Activated naive CD4-positive, alpha-beta T cell (primary cell): ENCODE measurements at places on chromosomes 12 and 14.

DNA sequence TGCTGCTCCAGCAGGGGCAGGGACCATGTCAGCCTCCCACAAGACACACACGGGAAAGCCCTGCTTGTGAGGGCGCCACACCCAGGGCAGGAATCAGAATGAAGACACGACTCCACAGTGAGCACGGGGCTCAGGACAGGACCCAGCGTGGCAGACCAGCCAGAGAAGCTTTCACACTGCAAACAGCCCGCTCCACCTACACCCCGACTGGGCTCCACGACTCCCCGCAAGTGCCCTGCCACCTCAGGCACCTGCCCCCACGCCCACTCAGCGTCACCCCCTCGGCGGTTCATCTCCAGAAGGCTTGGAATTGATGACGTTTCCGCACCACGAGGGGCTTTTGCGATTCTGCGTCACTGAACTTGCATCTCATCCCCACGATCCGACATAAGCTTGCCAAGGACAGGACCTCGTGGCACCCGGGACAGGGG lies 91.1 kb downstream of the FBXL14 start:
- DNase-seq: no peak

DNA sequence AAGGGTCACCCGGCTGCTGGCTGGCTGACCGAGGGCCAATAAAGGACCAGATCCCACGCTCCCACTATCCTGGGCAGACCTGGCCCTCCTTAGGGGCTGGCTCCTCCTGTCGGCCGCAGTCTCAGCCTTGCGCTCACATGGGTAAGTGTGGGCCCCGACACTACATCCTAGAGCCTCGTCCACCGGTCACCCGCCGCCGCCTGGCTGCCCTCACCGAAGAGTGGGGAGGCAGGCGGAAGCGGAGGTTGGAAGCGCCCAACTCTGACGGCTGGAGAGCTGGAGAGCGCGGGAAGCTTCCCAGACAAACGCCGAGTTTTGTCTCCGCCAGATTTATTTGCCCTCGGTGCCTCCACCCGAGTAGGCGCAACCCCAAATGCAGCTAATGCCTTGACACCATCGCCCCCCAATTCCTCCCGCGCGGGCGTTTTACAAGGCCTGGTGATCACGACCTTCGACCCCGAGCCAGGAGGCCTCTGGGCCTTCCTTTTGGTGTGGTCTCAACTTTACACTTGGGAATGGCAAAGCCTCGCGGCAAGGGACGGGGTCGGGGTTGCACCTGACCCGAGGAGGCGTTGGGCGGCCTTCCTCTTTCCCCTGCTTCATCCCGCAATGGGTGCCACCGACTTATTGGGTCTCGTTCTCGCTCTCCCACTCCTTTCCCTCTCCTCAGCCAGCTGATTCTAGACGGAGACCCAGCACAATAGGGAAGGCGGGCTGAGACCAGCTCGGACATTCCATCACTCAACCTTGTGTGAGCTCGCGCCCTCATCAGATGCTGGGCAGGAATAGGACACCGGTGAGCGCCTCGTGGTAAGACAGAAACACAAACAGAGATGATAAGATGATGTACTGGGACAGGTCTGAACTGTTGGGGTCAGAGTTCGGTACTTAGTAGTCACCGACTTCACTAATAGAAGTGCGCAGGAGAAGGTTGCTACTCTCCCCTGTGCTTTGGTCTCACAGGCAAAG lies 78.3 kb upstream of the ANO4 start:
- no peak for DNase-seq

GRCh38 chr12:2338991-2339431 lies 286.2 kb downstream of the CACNA1C start:
- DNase-seq: no peak

- no peak for DNase-seq
Observed at GRCh38 chr14:87869619-87870583, 123.1 kb downstream of the GALC start.

GRCh38 chr12:118999107-118999506 lies 17.8 kb downstream of the SRRM4 start:
- no peak for DNase-seq

DNA sequence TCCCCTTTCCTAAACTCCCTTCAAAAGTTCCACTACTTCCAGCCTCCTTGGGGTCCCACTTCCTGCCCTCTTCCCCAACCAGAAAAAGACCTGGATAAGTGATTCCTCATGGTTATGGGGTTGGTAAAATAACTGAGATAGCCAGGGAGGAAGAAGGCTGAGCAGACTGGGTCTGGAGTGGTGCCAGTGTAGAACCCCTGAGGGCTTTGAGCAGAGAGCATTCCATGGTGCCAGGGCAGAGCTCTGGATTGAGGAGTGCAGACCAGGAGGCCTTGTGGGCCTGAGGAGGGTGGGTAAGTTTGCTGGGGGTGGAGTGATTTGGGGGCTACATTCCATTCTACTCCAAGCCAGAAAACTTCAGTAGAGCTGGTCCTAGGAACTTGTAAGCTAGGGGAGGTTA lies 9.5 kb upstream of the CISTR start:
- DNase-seq: no peak

- no peak for DNase-seq
Observed at GRCh38 chr14:88384718-88385117, 739 bp upstream of the SPATA7 start.

DNA sequence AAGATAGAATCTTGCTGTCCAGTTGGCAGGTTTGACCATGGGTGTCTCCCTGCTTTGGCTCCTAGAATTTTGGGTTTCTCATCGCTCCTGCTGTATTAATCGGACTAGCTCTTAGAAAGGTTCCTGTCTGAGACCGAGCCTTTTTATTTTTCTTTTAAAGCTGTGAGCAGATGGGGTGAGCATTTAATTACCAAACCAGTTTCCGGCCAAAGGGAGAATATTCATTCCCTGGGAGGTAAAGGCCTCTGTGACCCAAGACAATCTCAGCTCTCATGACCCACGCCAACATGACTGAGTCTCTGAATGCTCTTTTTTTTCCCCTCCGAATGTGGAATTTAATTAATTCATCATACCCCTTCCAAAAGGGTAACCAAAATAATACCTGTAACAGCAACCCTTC lies 464.7 kb upstream of the TMEM132C start:
- no peak for DNase-seq

DNA sequence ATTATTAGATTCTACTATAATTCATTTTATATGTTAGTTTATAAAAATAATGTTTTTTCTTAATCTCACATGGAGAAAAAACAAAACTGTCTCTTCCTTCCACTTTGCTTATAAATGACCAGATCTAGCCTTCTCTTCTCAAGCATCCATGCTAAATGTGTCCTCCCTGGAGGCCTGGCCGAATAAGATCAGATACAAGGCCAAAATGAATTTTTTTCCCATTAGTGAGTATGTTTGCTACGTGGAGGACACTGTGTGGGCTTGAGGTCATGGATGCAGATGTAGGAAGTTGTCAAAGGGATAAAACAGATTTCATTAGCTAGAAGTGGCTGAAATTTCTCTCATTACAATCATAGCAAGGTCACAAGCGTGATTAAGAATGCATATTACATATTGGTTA lies 1244.9 kb upstream of the SEL1L start:
- DNase-seq: no peak

- DNase-seq: no peak
Observed at GRCh38 chr14:89137526-89138163, 279.4 kb downstream of the FOXN3 start.

GRCh38 chr12:57898308-57898970 lies 42.9 kb upstream of the ATP23 start:
- no peak for DNase-seq

- no peak for DNase-seq
Observed at GRCh38 chr12:749751-750270, 2.6 kb upstream of the WNK1 start.

GRCh38 chr12:87280356-87280755 lies 748.8 kb downstream of the C12orf50 start:
- DNase-seq: no peak

DNA sequence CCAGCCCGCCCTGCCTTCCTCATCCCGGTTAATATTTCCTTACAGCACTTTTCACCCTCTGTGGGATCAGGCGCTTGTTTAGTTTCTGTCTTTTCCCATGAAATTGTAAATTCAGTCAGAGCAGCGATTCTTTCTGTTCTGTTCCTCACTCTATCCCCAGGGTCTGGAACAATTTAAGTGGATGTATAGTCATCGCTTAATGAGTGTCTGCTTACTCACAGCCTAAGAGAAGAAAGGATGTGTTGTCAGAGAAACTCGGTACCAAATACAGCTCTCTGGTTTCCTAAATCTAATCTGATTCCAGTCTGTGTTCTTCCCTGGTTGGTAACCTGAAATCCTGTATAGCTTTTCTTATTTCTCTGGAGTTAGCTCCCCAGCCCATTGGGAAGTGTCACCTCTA lies 44.9 kb downstream of the FOS start:
- DNase-seq: no peak

- no peak for DNase-seq
Observed at GRCh38 chr14:52013984-52014600, 24.7 kb downstream of the RTRAF start.

DNA sequence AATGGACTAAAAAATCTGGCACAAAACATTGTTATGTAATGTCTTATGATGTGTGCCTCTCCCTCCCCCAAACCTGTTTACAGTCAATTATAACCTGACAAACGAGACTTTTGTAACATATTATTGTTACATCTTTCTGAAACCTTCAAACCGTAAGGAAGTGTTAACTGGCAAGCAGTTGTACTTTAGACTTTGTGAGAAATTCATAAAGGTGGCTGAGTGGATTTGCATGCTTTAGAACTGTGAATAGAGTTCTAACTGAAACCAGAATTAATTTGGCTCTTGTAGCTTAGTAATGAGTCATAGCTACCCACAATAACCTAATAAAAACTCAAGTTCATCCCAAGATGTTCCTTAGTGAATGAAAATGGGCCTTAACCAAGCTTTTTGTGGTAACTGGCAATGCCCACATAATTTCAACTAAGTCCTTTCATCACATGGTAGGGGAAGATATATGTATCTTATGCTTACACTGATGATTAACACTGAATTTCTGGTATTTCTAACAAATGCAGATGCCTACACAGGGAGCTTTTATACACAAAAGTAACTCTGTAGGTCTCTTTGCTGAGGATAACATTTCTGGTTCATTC lies 29.7 kb downstream of the RAD9B start:
- no peak for DNase-seq

GRCh38 chr12:91331371-91331770 lies 148.8 kb upstream of the DCN start:
- DNase-seq: no peak

DNA sequence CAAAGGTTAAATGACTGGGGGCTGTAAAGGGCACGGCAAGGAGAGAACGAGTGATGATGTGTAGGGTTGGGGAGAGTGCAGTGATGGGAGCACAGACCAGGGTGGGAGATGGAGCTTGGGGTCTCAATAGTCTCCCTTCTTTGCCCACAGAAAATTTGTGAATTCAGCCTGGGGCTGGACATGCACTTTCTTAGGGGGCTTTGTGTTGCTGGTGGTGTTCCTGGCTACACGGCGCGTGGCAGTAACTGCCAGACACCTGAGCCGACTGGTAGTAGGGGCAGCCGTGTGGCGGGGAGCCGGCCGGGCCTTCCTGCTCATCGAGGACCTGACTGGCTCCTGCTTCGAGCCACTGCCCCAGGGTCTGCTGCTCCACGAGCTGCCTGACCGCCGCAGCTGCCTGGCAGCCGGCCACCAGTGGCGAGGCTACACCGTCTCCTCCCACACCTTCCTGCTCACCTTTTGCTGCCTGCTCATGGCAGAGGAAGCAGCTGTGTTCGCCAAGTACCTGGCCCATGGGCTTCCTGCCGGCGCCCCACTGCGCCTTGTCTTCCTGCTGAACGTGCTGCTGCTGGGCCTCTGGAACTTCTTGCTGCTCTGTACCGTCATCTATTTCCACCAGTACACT lies 1.7 kb downstream of the FITM1 start:
- DNase-seq: peak; percentile 47

DNA sequence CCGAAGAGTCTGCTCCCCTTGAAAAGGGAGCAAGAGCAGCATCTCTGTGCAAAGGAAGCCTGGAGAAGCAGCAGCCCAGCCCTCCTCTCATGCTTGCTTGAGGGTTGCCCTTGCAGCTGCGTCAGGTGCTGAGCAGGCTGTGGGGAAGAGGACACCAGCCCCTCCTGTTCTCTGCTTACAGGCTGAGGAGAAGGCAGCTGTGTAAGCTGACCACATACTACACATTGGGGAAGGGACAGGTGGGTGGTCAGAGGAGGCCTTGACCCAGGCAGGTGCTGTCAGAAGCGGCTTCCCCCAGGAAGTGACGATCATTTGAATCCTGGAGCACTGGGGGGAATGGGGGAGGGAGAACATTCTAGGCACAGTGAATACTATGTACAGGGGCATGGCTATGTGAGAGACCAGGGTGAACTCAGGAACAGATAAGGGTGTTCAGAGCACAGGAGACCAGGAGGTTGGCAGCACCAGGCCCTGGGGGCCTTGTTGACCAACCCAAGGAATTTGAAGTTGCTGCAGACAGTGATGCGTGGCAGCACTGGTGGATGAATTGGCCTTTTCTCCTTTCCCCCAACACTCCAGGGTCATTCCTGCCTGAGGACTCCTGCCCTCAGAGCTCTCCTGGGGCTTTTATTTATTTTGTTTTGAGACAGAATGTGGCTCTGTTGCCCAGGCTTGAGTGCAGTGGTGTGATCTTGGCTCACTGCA lies 2.7 kb upstream of the KLC1 start:
- no peak for DNase-seq

DNA sequence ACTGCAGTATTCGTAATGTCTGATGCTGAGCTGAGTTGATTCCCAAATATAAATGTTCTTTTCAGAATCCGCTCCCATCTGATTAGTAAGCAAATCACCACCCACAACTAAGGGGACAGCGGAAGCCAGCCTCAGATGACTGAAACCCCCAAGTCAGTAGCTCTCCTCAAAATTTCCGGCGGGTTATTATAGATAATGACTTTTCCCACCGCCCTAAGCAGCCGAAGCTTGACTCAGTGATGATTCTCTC lies 469 bp upstream of the LRFN5 start:
- no peak for DNase-seq

DNA sequence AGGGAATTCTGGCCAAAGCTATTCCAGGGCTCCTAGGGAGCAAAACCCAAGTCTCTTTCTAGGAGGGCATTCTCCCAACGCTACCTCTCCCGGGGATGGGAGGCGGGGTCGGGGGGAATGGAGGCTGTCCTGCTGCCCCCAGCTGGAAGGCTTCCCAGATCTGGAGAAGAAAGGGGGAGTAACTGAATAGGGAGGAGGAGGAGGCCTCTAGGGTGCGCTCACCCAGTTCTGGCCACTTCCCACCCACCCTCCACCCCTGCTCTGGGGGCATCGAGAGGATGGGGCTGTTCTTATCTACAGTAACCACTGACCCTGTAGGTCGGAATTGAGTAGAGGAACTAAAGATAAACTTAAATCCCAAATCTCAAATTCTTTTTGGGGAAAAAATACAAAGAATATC lies 579 bp upstream of the RNASE1 start:
- no peak for DNase-seq

DNA sequence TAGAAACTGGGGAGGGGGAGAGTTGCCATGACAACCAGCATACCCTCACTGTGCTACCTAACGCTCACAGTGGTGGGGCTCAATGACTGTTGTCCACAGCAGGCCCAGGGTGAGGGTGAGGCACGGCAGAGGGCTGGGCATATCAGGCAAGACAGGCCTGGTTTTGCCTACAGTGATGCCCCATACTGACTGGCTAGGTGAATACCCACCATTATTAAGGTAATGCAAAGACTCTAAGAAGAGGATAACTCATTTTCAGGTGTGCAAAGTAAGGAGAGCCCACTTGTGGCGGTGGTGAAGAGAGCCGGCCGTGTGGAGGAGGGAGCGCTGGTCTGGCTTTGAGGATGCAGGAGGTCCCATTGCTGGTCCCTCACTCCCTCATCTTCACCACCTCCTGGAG lies 422.3 kb downstream of the FUT8 start:
- DNase-seq: no peak
